ENCODE measurements at places on chromosomes 2 and 18. TPM values are rescaled to one million over a fixed set of nuclear protein-coding genes. Genes with fewer than 3 reads are reported as not detected.
A peak's percentile ranks its signal among the peaks of the same experiment; 100 is the strongest.

GRCh38 chr2:126776255-126776654 is 120.3 kb downstream of the GYPC start:
- no peak overlapping the region for H3K27ac ChIP-seq
- no peak for DNase-seq
- H3K27me3 ChIP-seq, result no peaks in the 10 kb centered on the region
- no peaks in the 10 kb centered on the region for H3K4me1 ChIP-seq

The MEP1B gene
- not detected for total RNA-seq

GRCh38 chr2:237864940-237865622 is 5.7 kb downstream of the RAMP1 start:
- H3K4me3 ChIP-seq, result peak overlapping the region; percentile 78
- H3K27ac ChIP-seq, result peak overlapping the region; percentile 92
- no peaks in the 10 kb centered on the region for H3K27me3 ChIP-seq
- H3K4me1 ChIP-seq, result peaks cover 86% of the 10 kb centered on the region

DNA sequence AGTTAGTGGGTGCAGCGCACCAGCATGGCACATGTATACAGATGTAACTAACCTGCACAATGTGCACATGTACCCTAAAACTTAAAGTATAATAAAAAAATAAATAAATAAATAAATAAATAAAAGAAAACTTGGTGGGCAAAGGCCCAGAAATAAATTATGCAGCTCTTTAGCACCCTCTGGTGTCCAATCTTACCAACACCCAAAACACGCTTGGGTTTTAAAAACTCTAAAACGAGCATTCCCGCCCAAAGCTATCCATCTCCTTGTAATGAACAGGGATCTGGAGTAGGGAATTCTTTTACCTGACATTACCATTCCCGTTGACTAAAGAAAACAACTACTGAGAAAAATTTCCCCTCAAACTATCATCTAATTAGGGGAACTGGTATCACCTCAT is 2005.9 kb upstream of the CELF4 start:
- no peak overlapping the region for H3K27ac ChIP-seq
- no peaks in the 10 kb centered on the region for H3K36me3 ChIP-seq
- H3K4me1 ChIP-seq, result no peaks in the 10 kb centered on the region

- no peak for DNase-seq
- H3K4me3 ChIP-seq, result peak overlapping the region; percentile 19
- H3K27me3 ChIP-seq, result no peaks in the 10 kb centered on the region
- no peaks in the 10 kb centered on the region for H3K36me3 ChIP-seq
- peaks cover 8% of the 10 kb centered on the region for H3K4me1 ChIP-seq
Measured at GRCh38 chr2:209426432-209426831, 2.6 kb downstream of the MAP2 start.

- peaks cover 62% of the 10 kb centered on the region for H3K4me1 ChIP-seq
- no peak for DNase-seq
Measured at GRCh38 chr2:9288681-9289338, 82.2 kb downstream of the ASAP2 start.

GRCh38 chr18:79326413-79327198 is 69.1 kb upstream of the NFATC1 start:
- H3K27me3 ChIP-seq, result no peaks in the 10 kb centered on the region
- H3K4me1 ChIP-seq, result no peaks in the 10 kb centered on the region
- H3K36me3 ChIP-seq, result peaks cover 4% of the 10 kb centered on the region
- no peak for DNase-seq
- no peak overlapping the region for H3K4me3 ChIP-seq

DNA sequence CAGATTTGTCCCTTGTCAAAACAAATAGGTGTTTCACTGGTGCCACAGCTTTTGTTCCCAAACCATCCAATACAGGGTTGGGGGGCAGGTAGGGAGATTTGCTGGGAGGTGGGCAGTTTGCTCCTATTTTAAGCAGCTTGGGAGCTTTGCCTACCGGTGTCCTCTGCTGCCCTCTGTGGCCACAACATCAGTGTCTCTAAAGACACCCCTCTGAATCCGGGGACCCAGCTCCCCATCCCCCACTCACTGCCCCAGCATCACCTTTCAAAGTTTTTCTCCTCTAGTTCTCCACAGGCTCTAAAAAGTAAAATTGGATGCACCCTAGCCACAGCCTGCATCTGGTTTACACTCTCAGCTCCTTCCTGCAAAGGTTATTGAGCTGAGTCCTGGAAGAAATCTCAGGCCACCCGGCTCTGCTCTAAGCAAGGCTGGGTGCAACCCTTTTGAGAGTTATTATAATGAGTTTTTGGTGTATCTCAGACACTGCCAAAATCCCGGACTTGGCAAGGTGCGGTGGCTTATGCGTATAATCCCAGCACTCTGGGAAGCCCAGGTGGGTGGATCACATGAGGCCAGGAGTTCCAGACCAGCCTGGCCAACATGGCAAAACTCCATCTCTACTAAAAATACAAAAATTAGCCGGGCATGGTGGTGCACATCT is 2.9 kb upstream of the EPAS1 start:
- no peaks in the 10 kb centered on the region for H3K36me3 ChIP-seq
- no peak for DNase-seq
- H3K27ac ChIP-seq, result no peak overlapping the region
- H3K27me3 ChIP-seq, result no peaks in the 10 kb centered on the region

The C2orf81 gene
- total RNA-seq, result 1.9 TPM

The STAT4 gene
- 2.7 TPM for total RNA-seq

GRCh38 chr2:181523756-181524155 is 66.6 kb downstream of the ITGA4 start:
- no peak overlapping the region for H3K27ac ChIP-seq
- no peak overlapping the region for H3K4me3 ChIP-seq
- H3K4me1 ChIP-seq, result no peaks in the 10 kb centered on the region
- no peak for DNase-seq
- H3K27me3 ChIP-seq, result no peaks in the 10 kb centered on the region

The CTNNA2 gene
- not detected for total RNA-seq

DNA sequence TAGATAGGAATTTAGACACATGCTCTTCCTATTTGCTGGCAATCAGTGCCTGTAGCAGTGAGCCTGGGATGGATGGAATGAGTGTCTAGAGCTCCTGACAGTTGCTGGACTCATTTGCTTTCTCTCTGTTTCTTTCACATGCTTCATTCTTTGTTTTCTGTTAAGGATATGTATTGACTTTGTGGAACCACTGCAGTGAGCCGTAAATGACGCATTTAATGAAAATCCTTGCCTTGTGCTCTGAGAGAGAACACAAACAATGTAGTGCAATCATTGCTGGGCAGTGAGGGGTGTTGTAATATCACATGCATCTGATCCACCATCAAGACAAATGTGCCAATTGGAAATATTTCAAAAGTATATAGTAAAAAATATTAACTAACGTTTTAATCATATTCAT is 25.2 kb upstream of the CDH20 start:
- H3K4me1 ChIP-seq, result no peaks in the 10 kb centered on the region
- H3K27ac ChIP-seq, result no peak overlapping the region
- DNase-seq, result no peak
- H3K27me3 ChIP-seq, result no peaks in the 10 kb centered on the region
- H3K4me3 ChIP-seq, result no peak overlapping the region

DNA sequence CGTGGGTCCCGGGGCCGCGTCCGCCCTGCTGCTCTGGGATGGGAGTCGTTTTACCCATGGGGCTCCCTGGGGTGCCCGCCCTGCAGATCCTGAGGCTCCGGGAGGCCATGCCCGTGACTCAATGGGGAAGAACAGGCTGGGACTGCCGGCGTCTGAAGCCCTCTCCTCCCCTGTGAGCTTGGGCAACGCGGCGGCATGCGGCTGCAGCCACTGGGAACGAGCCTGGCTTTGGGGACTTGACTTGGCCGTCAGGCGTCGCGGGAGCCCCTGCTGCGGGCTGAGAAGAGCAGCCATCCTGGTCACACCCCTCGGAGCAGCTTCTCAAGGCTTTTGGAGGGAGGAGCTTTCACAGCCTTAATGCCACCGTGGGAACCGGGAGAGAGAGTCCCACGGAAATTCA is 126.9 kb upstream of the CTDP1 start:
- no peaks in the 10 kb centered on the region for H3K36me3 ChIP-seq
- no peak overlapping the region for H3K27ac ChIP-seq
- no peak overlapping the region for H3K4me3 ChIP-seq
- H3K4me1 ChIP-seq, result no peaks in the 10 kb centered on the region
- no peaks in the 10 kb centered on the region for H3K27me3 ChIP-seq

The REG3A gene
- 2.8 TPM for total RNA-seq

DNA sequence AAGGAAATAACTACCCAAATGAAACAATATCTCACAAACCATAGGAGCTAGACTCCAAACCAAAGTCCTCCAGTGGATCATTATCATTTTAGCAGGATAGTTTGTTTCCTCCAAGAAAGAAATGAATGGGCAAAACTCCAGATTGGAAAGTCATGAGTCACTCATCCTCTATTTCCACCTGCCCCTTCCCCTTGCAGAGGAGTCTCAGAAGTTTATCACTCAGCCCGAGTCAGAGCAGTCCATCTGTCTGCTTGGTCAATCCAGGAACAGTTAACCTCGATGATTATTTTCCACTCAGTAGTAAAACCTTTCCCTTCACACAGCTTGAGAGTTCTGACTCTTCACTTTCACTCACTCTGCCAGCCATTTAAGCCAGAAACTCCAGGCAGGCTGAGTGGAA is 462.2 kb downstream of the BCL11A start:
- H3K4me3 ChIP-seq, result no peak overlapping the region
- H3K27me3 ChIP-seq, result no peaks in the 10 kb centered on the region
- no peak overlapping the region for H3K27ac ChIP-seq
- no peaks in the 10 kb centered on the region for H3K4me1 ChIP-seq
- DNase-seq, result no peak
- H3K36me3 ChIP-seq, result no peaks in the 10 kb centered on the region

GRCh38 chr18:39318008-39318407 is 1752.4 kb upstream of the CELF4 start:
- H3K27ac ChIP-seq, result no peak overlapping the region
- no peaks in the 10 kb centered on the region for H3K36me3 ChIP-seq
- no peaks in the 10 kb centered on the region for H3K4me1 ChIP-seq
- H3K4me3 ChIP-seq, result no peak overlapping the region
- DNase-seq, result no peak

- no peak for DNase-seq
- no peaks in the 10 kb centered on the region for H3K36me3 ChIP-seq
- H3K4me1 ChIP-seq, result no peaks in the 10 kb centered on the region
- no peaks in the 10 kb centered on the region for H3K27me3 ChIP-seq
Measured at GRCh38 chr2:33859176-33859575, 260.1 kb upstream of the FAM98A start.

GRCh38 chr18:25592804-25593360 is 240.9 kb upstream of the ZNF521 start:
- H3K27me3 ChIP-seq, result no peaks in the 10 kb centered on the region
- no peak overlapping the region for H3K27ac ChIP-seq

DNA sequence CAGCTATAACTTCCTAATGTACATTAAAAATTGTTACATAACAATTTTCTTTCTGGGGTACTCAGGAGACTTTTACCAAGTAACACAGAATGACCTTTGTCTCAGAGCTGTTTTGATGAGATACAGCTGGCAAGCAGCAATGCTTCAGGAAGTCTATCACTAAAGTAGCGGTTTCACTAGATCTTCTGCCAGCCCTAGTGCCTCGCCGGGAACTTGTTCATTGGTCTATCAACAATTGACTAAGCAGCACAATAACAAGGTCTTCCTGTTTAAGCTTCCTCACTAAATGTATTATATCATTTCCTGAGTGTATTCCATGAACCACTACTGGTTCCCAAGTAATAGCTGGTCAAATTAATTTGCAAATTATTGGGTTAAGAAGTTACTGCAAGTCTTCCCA is 69.2 kb downstream of the TRIP12 start:
- no peak overlapping the region for H3K4me3 ChIP-seq
- H3K27ac ChIP-seq, result no peak overlapping the region
- DNase-seq, result no peak

The GCG gene
- not detected for total RNA-seq

The WDR43 gene
- total RNA-seq, result 19.8 TPM

DNA sequence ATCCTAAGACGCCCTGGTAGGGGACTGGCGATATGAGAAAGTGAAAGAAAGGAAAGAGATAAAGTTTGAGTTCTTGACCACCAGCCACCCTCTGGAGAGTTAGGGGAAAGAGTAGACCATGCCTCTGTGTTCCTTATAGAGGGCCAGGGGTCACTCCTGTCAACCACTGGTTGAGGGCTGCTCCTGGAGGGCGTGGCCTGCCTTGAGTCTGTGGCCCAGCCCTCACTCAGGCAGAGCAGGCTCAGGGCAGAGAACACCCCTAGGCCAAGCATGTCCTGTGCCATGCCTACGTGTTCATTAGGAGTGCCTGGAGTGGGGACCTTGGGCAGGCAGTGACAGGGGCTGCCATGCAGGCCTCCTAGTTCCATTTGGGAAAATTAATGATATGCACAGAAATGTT is 161.1 kb upstream of the EPB41L3 start:
- no peaks in the 10 kb centered on the region for H3K36me3 ChIP-seq
- H3K4me3 ChIP-seq, result no peak overlapping the region
- H3K27ac ChIP-seq, result no peak overlapping the region
- no peaks in the 10 kb centered on the region for H3K4me1 ChIP-seq
- DNase-seq, result no peak

The MC5R gene
- total RNA-seq, result not detected

DNA sequence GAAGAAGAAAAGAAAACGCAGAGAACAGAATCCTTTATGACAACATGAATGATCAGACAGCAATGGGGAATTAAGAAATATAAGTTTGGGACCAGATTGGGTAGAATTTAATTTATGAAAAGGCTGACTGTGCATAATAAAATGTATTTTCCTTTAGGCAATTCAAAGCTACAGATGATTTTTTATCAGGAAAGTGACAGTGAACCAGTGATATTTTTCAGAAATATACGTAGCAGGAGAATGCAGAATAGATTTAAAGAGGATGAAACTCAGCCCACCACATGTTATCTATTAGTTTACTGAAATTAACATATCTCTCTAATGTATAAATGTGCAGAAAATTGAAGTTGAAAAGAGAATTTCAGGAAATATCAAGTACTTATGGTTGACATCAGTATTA is 110.0 kb downstream of the SCN2A start:
- no peaks in the 10 kb centered on the region for H3K36me3 ChIP-seq
- H3K4me3 ChIP-seq, result no peak overlapping the region
- no peak for DNase-seq
- H3K27me3 ChIP-seq, result no peaks in the 10 kb centered on the region
- H3K27ac ChIP-seq, result no peak overlapping the region

DNA sequence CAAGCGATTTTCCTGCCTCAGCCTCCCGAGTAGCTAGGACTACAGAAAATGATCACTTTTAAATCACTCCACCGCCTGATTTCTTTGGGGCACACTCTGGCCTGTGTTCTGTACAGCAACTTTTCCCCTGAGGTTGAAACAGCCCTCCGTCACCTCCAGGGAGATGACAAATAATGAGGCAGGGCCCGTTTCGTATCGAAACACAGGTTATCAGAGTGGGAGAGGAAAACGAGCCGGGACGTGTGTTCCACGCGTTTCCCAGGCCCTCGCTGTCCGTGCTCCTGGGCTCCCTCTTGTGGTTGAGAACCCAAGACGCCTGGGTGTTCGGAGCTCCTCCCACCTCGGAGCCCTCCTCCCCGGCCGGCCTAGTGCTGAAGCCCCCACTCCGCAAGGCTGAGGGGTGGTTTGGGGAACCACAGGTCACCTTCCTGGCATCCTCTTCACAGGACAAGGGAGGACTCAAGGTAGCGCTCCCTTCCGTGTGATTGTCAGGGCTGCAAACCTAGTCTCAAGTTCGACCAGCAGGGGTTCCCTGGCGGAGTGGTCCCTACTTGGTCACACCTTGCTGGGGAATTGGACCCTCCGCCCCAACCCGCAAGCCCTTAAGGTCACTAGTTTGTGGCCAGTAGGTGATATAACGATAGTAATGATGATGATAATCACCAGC is 12.8 kb downstream of the ATP6V1B1 start:
- no peaks in the 10 kb centered on the region for H3K36me3 ChIP-seq
- DNase-seq, result no peak
- no peak overlapping the region for H3K27ac ChIP-seq
- no peaks in the 10 kb centered on the region for H3K27me3 ChIP-seq
